ENCODE measurements at places on chromosomes 2 and 18.

DNA sequence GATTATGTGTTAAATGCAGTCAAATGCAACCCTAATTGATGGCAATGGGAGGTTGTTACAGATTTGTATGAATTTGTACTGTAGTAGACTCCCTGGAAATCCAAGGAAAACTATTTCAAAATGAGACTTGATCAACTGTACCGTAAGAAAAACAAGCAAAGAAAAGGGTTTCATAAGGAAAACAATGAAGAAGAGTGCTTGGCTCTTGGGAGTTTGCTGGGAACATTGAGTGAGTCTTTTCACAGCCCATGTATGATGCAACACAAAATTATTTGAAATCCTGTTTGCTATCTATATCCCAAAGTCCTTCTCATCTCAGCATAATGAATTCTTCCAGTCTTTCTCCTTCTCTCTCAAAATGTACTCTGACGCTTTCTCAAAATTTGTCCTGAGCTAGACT lies 67.0 kb upstream of the OSR1 start:
- no peak for DNase-seq

- no peak for DNase-seq
These were observed 1115.3 kb downstream of the LRP1B start for GRCh38 chr2:141015341-141016047.

DNA sequence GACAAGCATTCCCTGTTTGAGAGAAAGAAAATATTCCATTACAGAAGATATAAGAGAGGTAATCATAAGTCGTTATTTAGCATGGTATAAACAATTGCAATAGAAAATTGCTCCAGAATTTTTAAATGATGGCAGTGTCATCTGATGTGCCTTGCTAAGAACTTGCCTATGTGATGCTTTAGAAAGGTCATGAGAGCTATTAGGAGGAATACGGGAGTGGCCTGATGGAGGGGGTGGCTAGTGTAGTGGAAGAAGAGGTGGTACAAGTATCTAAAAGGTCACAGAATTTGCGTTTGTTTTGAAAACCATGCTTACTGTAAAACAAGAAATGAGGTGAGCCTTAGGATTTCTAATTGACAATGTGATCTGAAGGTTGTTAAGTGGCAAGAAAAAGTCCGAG lies 550.0 kb downstream of the TMX3 start:
- no peak for DNase-seq

DNA sequence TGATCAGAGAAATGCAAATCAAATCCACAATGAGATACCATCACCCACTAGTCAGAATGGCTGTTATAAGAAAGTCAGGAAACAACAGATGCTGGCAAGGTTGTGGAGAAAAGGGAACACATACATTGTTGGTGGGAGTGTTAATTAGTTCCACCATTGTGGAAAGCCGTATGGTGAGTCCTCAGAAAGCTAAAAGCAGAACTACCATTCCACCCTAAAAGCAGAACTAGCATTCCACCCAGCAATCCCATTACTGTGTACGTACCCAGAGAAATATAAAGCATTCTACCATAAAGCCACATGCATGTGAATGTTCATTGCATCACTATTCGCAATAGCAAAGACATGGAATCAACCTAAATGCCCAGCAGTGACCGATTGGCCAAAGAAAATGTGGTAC lies 60.7 kb downstream of the ANKRD62 start:
- DNase-seq, result no peak

- no peak for DNase-seq
These were observed 38.5 kb upstream of the ATP8B1 start for GRCh38 chr18:57841568-57841967.

GRCh38 chr2:169034256-169034655 lies 3.1 kb upstream of the ABCB11 start:
- DNase-seq, result no peak

DNA sequence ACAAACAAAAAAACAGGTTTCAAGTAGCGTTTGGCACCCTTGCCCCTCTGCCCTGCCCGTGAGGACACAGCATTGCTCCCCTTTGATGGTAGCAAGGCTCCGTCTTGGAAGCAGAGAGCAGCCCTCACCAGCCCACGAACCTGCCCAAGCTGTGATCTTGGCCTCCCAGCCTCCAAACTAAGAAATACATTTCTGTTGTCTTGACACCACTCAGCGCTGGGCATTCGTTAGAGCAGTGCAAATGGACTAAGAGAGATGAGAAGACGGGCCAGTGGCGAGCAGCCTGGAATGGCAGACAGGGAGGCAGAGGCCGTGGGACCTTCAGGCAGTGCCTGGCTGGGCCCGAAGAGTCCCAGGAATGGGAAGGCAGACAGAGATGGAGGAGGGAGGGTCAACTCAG lies 109.8 kb downstream of the SH3BP4 start:
- peak; percentile 78 for DNase-seq

GRCh38 chr2:228059735-228060134 lies 121.8 kb downstream of the SPHKAP start:
- no peak for DNase-seq

DNA sequence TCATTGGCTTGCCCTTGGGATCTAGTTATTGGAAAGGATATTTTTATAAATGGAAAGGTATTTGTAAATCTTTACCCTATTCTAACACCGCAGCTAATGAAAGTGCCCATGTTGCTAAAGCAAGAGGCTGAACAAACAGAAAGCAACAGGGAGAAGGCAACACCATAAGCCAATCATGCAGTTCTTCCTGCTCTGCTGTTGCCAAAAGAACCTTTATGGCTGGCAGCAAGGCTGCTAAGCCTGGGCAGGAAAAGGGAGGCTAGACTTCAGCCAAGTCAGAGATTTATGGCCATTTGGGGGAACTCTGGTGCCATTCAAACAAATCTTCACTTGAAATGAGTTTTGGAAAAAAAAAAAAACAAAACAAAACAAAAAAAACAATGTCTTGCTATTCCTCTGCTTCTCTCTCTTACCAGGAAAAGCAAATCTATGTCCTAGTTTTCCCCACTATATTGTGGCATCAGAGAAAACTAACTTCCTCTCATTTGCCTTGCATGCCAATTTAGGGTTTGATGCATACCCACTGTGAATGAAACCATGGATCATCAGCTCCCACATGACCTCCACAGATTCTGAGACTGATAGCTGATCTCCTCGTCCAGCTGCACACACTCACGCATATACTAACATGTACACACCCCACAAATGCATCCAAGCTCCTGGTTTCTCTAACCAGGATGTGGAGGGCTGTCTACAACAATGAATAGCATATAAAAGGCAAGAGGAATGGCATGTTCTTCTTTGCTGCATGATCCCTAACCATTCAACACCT lies 179.3 kb downstream of the C1D start:
- DNase-seq, result no peak

- DNase-seq, result no peak
These were observed 30.7 kb upstream of the ERCC3 start for GRCh38 chr2:127324635-127325034.

- DNase-seq, result no peak
These were observed at the start of gene PHLPP1 for GRCh38 chr18:62715436-62715758. PHLPP1 (plus strand) TSS chr18:62715541; CDS start chr18:62715684, 143 bp downstream.

GRCh38 chr2:39225567-39225966 lies 18.2 kb downstream of the CDKL4 start:
- no peak for DNase-seq

GRCh38 chr2:97919858-97920257 lies 75.9 kb downstream of the TMEM131 start:
- DNase-seq, result no peak

DNA sequence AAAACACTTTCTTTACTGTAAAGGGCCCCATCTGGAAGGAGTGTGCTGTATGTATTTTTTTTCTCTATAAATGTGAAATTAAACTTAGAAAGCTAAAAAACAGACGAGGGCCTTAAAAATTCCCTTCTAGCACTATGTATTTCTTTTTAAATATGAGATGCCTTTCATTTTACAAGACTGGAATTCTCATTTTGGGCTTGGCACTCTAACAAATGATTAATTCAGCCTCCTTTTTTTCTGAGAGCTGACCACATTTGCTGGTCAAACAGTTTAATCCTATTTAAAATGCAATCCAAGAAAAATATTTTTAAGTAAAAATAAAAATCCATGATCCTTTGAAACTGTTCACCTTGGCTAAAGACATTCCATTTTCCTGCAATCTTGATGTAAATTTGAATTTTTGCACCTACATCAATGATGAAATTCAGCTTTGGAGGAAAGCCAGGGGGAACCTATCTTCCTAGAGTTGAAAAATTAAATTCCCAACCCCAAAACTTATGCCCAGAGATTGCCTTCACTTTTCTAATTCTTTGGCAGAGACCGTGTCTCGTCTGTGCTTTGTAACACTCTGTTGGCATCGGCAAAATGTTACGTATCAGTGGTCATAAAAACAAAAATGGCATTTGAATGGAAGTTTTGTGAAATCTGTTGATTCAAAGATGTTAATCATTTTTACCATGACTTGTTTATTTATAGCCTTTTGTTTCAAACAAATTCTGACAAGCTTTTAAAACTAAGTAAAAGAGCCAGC lies 284.5 kb downstream of the ZNF521 start:
- DNase-seq, result no peak

DNA sequence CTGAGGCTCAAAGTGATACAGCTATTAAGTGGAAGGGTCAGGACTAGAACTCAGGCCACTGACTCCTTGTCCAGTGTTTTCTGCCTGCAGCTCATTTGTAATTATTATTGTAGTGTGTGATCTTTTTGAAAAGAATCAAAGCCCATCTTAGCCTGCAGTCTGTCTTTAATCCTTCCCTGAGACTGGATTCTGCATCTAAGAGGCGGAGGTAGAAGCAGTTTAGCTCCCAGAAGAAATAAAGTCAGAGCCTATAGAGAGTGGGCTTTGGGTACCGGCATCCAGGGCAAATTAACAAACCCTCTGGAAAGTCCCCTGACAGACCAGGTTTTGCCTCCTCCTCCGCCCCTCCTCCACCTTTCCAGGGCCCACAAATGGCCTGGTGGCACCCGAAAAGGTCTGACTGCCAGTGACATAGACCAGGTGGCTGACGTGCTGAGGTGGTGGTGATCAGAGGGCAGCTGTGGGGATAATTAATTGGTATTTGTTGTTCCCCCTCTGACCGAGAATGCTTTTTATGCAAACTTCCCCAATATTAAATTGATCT lies 2.2 kb upstream of the RAX start:
- no peak for DNase-seq

DNA sequence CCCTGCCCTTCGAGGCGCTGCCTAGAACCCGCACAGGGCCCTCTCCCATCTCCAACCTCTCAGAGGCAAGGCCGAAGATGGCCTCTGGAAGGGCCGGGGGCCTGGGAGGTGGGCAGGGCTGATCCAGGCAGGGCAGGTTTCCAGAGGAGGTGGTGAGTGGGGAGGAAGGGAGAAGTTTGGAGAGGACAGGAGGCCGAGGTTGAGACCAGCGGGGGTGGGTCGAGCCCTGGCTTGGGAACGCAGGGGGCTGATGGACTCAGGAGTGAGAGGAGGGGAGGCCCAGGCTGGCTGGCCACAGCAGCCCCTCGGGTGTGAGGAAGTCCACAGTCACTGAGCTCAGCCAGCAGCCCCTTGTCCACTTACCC lies 10.5 kb downstream of the CAPN10 start:
- peak; percentile 88 for DNase-seq

- DNase-seq, result no peak
These were observed 26.0 kb upstream of the GALR1 start for GRCh38 chr18:77223653-77224052.

DNA sequence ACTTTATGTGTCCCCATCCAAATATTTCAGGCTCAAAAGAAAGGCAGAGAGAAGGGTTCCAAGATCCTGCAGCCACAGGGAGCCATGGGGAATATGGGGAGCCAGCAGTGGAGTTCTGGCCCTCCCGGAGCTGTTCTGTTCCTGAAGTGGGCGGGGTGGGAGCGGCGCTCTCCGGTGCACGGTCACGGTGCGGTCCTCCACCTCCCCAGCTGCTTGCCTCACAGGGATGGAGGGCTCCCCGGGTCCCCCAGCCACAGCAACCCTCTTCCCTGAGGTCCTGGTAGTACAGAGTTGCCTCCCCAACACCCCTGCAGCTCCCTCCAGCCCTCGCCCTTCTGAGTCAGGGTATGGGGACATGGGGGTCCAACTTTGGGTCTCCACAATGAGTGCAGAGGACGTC lies 26.2 kb upstream of the SNED1 start:
- no peak for DNase-seq

- DNase-seq, result no peak
These were observed 594 bp downstream of the FAM161A start for GRCh38 chr2:61853086-61853846.

DNA sequence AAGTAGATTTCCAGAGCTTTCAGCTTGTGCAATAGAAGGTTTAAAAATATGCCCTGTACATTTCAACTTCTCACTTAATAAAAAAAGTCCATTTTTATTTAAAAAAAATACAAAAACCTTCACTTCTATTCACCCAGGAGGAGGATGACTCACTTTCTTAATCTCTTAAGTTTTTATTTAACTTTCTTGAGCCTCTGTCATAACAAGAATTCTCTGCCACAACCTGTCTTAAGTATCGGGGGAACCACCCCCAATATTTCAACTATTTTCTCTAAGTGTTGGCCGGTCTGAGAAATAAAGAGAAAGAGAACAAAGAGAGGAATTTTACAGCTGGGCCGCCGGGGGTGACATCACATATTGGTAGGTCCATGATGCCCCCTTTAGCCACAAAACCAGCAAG lies 58.4 kb downstream of the LRATD1 start:
- no peak for DNase-seq

GRCh38 chr2:11583840-11584524 lies 50.1 kb downstream of the GREB1 start:
- DNase-seq, result no peak

All from mesenteric fat pad (tissue), 1 donor.